ENCODE measurements at places on chromosomes 3 and 15.

DNA sequence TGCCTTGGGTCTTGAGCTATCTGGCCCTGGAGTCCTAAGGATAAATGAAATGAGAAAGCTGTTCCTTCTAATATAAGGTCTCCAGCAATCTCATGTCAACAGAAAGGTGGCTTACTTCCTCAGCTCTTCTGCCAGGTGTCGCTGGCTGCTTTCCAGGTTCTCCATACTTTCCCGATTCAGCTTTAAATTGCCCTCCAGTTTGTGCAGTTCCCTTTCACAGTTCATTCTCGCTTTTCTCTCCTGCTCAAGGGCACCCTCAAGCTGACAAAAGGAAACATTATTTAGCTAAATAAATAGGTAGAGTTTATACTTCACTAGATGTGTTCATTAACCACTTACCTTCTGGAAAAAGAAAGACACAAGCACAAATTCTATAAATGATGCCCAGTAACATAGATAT lies 73.0 kb downstream of the MYH15 start:
- DNase-seq = no peak

- DNase-seq = no peak
These were observed 2.2 kb downstream of the MAPK6 start for GRCh38 chr15:52021128-52021671.

- DNase-seq = no peak
These were observed 25.6 kb upstream of the ARL8B start for GRCh38 chr3:5096336-5097008.

DNA sequence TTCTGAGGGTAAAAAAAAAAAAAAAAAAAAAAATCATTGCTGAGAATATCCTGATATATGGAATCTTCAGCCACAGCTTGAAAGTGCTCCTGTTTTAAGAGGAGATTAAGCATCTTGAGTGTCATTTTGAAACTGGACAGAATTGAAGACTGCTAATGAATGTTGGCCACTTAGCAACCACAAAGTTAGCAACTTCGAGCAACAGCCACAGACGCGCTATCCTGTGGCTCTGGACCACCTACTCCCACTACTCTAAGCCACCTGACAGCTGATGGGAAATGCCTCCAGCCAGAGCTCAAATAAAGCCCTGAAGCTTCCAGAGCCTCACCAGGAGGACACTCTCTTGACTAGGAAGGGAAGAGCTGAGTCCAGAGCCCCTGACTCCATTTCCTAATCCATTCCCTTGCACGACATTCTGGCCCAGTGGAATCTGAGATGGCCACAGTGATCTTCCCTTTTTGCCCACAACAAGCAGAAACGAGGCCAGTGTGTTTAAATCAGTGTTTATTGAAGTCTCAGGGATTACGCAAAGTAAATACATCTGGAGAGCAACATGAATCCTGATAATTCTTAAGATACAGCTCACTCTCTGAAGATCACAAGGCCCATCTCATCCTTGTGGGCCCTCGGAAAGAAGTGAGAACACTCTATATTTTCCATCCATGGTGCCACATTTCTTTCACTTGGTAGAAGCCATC lies 58.6 kb downstream of the TMEM212 start:
- no peak for DNase-seq

GRCh38 chr3:50445919-50446318 lies 57.5 kb downstream of the CACNA2D2 start:
- DNase-seq = no peak

DNA sequence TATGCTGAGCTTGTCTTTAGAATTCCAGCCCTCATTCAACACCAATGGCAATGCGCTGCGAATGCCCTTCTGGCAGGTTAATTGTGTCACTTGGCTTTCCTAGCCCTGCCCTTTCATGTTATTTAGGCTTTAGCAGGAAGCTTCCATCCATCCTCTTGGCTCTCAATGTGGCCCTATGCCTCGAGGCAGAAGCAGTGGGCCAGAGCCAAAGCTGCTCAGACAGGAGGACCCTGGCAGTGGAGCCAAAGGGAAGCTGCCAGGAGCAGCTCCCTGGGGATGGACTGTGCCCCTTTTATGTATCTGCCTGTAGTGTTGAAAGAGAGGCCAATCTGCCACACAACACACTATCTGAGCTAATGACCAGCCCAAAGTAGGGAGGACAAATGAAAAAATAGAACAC lies 376.4 kb downstream of the CTNNB1 start:
- DNase-seq = no peak

- no peak for DNase-seq
These were observed 459.2 kb upstream of the ALCAM start for GRCh38 chr3:104907507-104907906.

GRCh38 chr3:191151653-191152052 lies 47.4 kb upstream of the OSTN start:
- no peak for DNase-seq

GRCh38 chr3:12798559-12799179 lies 2.2 kb downstream of the CAND2 start:
- DNase-seq = no peak

DNA sequence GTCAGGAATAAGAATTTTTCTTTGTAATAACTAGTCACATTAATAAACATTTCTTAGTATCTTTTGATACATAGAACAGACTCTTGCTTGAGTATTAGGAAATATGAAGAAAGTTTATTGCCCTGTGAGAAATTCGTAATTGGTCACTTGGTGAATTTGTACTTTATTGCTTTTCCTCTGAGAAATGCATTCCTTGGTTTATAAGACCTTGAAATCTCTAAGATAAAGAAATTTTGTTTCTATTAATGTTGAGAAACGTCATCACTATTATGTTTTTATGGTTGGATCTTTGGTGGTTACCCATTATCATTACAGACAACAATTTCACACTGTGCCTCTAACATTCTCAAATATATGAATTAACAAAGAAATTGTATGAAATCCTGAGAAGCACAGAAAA lies 652.0 kb upstream of the NECTIN3 start:
- DNase-seq = no peak

- no peak for DNase-seq
These were observed 8.0 kb downstream of the LRRK1 start for GRCh38 chr15:100926971-100927756.

GRCh38 chr3:148720873-148721272 lies 23.2 kb downstream of the AGTR1 start:
- DNase-seq = no peak

GRCh38 chr3:104291437-104291851 lies 1075.3 kb upstream of the ALCAM start:
- no peak for DNase-seq

GRCh38 chr3:51245867-51246266 lies 139.2 kb upstream of the MANF start:
- DNase-seq = no peak

DNA sequence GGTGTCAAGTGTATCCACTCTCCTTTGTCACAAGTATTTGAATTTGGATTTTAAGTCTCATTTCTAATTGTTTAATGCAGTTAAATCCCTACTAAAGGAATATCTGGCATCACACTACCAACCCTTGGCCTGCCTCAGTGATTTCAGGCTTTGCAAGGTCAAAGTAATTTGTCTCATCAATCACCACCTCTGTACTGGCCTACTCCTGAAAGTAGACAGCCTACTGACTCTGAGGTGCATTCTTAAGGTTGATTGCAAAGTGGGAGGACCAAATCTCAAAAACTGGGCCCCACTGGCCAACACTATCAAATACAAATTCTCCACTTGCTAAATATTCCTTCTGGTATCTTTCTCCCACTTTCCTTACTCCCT lies 851 bp upstream of the TEX55 start:
- DNase-seq = no peak

DNA sequence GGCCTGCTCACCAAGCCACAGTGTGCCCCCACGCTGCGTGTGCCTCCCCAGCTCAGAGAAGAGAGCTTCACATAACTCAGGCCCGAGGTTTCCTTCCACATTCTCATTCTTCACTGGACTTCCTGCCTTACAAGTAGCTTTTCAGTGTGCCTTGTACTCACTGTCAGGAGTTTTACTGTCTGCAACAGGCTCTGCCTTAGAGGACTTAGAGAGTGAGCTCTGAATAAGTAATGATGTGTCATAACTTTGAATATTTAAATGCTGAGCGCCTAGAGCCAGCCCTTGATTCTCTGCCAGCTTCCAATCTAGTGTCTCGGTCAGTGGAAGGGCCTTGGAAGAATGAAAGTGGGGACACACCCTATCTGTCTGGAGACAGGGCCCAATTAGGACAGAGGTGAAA lies 41.8 kb downstream of the ITGB5 start:
- DNase-seq = no peak

DNA sequence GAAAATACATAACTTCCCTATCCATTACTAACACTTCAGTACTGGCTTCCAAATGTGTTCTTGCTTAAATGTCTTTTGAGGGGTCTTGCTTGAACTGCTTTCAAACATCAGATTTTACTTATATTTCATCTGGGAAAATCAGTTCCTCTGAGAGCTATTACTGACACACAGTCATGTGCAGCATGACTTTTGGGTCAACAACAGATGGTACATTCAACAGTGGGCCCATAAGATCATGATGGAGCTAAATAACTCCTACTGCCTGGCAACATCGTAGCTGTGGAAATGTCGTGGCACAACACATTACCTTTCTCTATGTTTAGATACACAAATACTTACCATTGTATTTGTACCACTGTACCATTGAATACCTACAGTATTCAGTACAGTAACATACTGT lies 43.8 kb downstream of the WWTR1 start:
- no peak for DNase-seq

- DNase-seq = peak; percentile 30
These were observed 52.2 kb downstream of the TP53BP1 start for GRCh38 chr15:43440721-43441281.

DNA sequence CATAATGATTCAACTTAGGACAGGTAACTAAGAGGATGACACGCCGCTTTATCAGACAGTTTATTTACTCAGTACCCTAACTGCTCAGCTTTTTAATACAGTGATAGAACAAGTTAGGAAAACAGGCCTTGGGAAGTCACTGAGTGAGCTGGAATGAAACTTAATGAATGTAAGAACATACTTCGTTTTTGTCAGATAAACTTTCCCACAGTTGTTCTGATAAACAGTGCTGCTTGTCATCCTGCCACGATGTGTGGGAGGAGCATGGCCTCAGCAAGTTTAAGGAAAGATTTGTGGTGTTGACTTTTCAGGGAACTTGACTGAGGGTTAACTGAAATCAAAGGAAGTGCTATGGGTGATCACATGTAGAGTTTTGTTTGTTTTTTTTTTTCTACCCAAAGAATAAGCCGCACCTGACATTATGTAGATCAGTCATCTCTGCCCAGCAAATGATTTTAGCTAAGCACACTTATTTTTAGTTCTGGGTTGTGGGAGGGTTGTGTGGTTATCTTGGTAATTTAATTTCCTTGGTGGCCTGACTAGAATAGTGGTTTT lies 5.6 kb upstream of the P2RY14 start:
- DNase-seq = no peak

DNA sequence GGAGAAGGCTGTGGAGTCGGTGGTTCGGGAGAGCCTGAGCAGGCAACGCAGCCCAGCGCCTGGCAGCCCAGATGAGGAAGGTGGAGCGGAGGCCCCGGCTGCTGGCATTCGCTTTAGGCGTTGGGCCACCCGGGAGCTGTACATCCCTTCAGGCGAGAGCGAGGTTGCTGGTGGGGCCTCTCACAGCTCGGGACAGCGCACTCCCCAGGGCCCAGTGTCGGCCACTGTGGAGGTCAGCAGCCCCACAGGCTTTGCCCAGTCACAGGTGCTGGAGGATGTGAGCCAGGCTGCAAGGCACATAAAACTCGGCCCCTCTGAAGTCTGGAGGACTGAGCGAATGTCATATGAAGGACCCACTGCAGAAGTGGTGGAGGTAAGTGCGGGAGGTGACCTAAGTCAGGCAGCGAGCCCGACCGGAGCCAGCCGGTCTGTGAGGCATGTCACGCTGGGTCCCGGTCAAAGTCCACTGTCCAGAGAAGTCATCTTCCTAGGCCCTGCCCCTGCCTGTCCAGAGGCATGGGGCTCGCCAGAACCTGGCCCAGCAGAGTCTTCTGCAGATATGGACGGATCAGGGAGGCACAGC lies 26.7 kb downstream of the SYNM start:
- DNase-seq = no peak

DNA sequence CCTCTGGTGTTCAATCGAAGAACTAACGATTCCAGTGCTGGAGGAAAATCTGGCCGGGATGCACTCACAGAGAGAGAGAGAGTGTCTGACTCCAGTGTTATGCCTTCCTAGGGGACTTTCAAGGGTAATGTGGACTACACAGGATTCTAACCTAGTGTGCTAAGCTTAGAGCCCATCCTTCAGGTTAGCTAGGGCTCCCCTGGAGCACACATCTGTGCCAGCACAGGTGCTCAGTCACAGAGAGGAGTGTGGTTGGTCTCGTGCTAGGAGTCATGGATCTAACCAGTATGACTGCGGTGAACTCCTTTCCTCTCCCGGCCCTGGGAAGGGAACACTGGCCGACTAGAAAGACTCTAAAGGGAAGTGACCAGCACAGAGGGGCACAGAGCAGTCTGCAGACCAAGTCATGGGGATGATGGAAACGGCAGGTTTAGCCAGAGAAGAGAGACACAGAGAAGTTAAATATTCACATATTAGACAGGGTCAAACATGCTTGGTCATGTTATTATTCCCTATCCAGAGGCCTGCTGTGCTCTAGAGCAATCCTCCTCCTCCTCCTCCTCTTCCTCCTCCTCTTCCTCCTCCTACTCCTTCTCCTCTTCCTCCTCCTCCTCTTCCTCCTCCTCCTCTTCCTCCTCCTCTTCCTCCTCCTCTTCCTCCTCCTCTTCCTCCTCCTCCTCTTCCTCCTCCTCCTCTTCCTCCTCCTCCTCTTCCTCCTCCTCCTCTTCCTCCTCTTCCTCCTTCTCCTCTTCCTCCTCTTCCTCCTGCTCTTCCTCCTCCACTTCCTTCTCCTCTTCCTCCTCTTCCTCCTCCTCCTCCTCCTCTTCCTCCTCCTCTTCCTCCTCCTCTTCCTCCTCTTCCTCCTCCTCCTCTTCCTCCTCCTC lies 280.3 kb downstream of the XXYLT1 start:
- no peak for DNase-seq

DNA sequence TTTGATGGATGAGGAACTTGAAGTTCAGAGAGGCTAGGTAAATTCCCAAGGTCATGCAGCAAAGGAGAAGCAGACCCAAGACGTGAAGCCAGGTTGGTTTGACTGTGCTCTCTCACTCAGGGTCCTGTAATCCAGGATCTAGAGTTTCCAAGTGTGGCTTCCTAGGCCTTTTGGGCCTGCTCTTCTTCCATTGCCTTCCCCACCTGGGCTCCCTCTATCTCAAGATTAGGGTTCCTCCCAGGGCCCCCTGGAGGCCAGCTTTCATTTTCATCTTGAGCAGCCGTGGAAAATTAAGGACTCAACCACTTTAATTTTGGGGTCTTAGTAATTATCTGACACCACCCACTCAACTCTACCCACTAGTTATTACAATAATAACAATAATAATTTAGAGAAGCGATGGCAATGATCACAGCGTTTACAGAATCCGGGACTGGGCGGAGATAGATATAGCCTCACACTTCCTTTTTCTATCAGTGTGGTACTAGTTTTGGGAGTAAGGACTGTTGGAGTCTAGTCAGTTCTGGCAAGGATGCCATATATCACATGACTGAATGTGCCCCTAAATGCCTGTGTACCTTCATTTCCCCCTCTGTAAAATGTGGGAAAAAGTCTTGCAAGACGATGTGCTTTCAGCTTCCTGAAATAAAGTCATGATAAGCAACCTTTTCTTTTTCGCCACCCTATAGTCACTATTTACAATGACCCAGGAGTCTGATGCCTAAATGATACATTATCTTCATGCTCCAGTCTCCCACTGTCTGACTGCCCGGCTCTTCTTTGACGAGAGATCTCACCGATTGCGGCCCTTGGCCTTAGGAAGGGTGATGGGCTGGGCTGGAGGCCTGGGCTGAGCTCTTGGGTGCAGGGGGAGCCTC lies 30.2 kb upstream of the MAGEF1 start:
- no peak for DNase-seq

Data from right hindlimb (tissue), 1 donor.